Activated B cell treated with CpG ODN at 0.5 μM for 24 hours (primary cell): ENCODE measurements at places on chromosomes 6 and 20. TPM values are rescaled to one million over a fixed set of nuclear protein-coding genes. Genes with fewer than 3 reads are reported as not detected.

The VSX1 gene
- total RNA-seq: not detected in 2 replicates

The PDE7B gene
- 1.5 and 1.8 TPM in 2 replicates for total RNA-seq

The MICA gene
- total RNA-seq: 8.9 and 9.0 TPM in 2 replicates

The TUBB2B gene
- not detected in 2 replicates for total RNA-seq

The HDGFL1 gene
- not detected in 2 replicates for total RNA-seq

The ERVFRD-1 gene
- not detected in 2 replicates for total RNA-seq

The SLC22A1 gene
- total RNA-seq: 1.0 and 2.8 TPM in 2 replicates

The TMC2 gene
- total RNA-seq: not detected in 2 replicates

The ID4 gene
- total RNA-seq: not detected in 2 replicates

The EPPIN gene
- not detected in 2 replicates for total RNA-seq

The JAG1 gene
- total RNA-seq: not detected in 2 replicates

The NT5DC1 gene
- total RNA-seq: 59.9 and 61.6 TPM in 2 replicates

The RNF8 gene
- 18.7 and 18.8 TPM in 2 replicates for total RNA-seq

The HDDC2 gene
- total RNA-seq: 53.1 and 55.8 TPM in 2 replicates

The REM1 gene
- not detected in 2 replicates for total RNA-seq
